Right lung (tissue), 10 donors: ENCODE measurements at places on chromosomes 2 and 18. TPM values are rescaled to one million over a fixed set of nuclear protein-coding genes. Genes with fewer than 3 reads are reported as not detected.

- no peak for DNase-seq
These were observed 71.2 kb upstream of the ODC1 start for GRCh38 chr2:10519394-10519740.

DNA sequence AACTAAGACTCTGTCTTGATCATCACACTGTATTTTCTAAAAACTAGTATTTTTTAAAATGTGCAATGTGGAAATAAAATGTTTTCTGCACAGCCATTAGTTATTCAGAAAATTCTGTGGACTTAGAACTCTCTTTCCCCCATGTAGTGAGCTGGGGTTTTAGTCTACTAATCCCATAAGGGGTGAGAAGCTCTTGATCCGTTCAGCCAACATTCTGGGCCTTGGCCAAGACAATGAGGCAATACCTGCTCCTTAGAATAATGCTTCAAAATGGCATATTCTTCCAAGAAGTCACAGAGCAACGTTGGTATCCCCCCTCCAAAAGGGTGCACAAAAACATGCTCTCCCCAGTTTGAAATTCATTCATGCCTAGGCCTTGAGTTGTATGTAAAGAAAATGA lies 4.0 kb downstream of the REEP1 start:
- DNase-seq: no peak

DNA sequence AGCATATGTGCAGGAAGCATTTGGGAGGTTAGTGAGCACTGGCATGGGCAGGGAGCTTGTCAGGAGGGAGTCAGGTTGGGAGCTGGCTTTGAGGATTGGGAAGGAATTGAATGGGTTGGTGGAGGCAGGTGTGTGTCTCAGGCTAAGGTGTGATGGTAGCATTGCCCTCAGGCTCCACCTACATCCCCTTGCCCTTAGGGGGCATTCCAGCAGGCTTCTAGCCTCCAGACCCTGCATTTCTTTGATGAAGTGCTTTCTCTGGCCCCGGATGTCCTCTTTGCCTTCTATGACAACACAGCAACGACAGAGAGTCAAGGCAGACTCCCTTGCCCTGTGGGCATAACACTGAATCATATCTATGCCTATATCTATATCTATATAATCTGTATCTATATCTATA lies 13.5 kb downstream of the RHBDD1 start:
- DNase-seq: no peak

DNA sequence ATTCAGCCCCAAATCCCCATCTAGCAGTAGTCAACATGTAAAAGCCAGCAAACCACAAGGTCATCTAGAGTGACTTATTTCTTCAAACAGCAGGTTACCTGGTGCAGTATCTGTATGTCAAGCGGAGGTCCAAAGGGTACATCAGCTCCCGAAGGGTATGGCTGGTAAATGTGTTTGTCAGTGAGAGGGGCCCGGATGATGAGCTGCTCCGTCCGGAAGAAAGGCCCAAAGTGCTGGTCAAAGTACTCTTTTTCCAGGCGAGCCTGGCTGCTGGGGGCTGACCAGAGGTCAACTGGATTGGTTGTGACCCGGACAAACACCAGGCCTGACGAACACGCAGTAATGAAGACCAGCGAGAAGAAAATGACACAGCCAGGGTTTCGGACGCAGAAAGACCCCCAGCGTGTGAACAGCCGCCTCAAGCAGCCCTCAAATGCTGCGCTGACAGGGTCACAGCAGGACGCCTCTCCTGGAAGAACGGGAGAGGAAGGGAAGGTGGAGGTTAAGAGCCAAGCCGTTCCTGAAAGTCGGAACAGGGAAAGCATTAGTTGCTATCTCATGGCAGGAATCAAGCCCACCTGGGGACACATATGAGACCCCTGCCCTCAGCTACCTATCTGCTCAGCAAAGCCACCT lies 30.0 kb downstream of the NPC1 start:
- no peak for DNase-seq

DNA sequence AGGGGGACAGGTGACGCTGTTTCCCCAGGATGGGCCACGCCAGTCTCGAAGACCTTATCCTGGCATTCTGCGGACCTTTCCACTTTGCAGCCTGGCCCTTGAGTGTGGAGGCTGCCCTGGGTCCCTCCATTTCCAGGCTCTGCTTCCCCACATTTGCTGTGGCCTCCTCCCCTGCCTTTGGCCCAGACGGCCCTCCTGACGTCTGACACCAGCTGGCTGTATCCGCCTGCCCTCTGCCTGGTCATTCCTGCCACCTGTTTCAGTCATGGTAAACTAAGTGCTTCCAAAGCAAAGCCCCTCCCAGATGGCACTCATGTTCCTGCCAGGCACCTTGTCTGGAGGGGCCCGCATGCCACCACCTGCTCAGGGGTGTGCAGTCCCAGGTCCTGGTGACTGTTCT lies 95.1 kb downstream of the ASB1 start:
- no peak for DNase-seq

DNA sequence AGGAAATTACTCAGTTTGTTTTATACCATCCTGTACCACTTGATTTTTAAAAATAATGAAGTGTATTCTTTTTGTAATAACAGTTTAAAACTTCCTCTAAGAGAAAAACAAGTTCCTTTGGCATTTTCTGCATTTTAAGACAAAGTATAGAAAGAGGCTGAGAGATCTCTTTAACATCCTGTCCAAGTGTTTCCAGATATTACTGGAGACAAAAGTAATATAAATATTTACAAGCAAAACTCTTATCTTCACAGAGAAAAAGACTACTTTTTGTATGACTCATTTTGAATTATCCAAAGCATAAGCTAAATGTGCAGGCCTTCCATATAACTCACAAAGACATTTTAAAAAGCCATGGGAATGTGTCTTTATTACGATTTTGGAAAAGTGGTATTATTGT lies 221.1 kb downstream of the RDH14 start:
- peak; percentile 23 for DNase-seq

GRCh38 chr2:120250640-120251039 lies 2.0 kb upstream of the RALB start:
- no peak for DNase-seq

- DNase-seq: peak; percentile 12
These were observed 52.2 kb upstream of the BCL2L11 start for GRCh38 chr2:111068435-111069058.

- no peak for DNase-seq
These were observed 63.0 kb downstream of the MCFD2 start for GRCh38 chr2:46852598-46852997.

DNA sequence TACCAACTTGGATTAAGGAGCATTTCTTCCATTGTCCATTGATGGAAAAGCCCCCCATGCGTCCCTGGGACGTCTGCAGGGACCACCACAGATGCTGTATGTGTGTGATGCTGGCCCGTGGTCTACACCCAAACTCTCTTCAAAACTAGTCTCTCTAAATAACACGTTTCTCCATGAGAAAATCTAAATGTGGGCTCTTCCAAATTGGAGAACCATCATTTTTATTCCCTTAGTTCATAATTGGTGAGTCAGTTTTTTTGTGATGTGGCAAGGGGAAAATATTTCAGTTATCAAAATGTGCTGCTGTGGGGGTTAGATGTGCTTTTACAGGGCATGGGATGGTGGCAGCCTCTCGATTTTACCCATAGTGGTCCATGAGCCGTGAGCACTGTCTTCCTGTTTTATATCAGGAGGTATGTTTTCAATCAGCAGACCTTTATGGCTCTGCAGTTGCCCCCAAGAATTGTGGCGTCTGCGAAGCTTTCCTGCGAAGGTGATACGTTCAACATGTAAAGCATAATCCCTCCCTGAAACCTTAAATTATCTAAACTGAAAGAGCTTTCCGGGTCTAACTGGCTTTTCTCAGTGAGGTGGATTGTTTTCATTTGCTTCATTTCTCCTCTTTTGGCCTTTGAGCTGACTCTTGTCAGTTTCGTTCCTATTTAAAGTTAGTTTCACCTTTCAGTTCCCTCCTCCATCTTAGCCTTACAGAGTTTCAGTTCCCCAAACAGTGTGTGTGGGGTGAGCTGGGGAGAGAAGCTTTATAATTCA lies 78.4 kb downstream of the SETBP1 start:
- no peak for DNase-seq

DNA sequence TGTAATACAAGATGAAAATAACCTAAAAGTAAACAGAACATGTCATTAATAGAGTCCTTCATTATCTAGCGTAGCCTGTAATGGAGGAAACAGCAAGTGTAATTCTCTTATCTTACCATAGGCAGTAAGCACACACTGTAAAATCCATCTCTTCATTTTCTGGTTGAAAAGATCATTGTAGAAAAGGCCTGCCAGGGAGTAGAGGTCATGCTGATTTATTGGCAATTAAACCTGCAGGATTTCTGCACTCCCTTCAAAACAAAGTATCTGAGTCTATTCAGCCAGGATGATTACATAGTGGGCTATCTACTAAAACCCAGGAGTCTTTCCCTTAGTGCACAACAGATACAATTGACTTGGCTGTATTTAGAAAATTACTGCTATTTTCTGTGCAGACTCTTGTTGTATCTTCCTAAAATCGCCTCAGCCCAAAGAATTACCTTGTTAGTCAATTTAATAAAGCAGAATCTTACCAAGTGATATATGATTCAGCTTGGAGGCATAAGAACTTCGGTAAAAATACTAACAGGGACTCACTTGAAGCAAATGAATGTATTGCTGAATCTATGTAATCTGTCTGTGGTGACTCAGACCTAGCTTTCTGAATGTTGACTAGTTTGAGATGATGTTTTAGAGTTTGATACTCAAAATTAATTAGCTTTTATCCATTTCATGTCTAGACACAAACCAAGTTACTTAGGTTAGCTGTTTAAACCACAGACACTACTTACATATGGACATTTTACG lies 250.4 kb upstream of the STON1 start:
- no peak for DNase-seq

DNA sequence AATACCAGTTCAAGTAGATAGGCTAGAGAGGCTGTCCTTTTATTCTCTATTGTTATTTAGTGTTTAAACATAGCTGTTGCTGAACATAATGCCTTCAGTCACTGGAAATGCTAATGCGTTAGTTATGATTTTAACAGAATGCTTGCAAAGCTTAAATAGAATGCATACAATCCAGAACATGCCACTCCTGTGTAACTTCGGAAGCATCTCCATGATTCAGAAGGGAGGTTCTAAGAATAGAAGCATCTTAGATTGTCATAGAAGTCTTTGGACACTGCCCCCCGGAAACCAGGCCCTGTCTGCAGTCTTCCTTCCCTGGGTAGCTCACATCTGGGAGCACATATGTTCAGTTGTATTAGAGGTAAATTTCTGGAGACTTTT lies 73.2 kb downstream of the ZNF532 start:
- no peak for DNase-seq

DNA sequence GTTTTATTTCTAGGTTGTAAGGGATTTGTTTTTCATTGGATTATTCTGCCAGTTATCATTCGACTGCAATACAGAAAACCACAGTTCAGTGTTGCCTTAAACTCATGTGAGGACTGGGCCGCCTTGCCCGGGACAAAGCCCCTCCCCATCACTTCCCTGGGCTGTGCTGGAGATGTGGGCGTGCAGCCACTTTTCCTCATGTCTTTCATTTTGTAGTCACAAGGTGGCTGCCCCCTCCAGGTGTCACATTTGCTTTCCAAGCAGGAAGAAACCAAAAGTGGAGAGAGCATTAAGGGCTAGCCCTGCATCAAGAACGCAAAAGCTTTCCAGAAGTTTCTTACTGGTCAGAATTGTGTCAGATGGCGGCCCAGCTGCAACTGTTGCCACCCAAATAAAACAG lies 492.5 kb upstream of the ID2 start:
- no peak for DNase-seq

GRCh38 chr18:31040686-31041270 lies 1.8 kb downstream of the DSC3 start:
- DNase-seq: no peak

- DNase-seq: no peak
These were observed 100.1 kb downstream of the MYCN start for GRCh38 chr2:16040271-16041010.

DNA sequence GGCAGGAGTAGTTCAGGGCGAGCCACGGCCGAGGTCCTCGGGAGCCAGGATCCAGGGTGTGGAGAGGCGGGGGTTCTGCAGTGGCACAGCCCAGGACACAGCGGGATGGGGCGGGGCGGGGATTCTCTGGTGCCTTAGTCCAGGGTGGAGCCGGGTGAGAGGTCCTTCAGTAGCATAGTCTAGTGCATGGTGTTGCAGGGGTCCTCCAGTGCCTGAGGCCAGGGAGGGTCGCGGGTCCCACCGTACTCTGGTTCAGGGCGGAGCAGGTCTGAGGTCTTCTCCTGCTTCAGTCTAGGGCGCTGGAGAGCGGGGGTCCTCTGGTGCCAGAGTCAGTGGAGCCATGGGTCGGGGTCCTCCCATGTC lies 131.1 kb downstream of the CCDC74A start:
- DNase-seq: no peak

DNA sequence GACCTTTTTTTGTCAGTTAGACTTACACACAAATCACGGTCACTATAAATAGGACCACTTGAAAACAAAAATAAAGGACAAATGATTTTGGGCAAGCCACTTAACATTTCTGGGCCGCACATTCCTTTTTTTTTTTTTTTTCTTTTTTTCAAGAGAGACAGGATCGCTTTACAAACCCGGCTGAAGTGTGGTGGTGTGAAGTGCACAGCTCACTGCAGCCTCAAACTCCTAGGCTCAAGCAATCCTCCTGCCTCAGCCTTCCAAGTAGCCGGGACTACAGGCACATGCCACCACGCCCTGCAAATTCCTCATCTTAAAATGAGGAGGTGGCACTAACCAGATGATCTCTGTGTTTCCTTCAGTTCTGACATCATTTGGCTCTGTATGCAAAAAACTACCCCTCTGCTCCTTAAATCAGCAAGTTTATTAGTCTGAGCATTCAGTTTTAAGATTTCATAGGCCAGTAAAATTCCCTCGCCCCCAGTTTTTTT lies 28.3 kb upstream of the MRO start:
- no peak for DNase-seq

DNA sequence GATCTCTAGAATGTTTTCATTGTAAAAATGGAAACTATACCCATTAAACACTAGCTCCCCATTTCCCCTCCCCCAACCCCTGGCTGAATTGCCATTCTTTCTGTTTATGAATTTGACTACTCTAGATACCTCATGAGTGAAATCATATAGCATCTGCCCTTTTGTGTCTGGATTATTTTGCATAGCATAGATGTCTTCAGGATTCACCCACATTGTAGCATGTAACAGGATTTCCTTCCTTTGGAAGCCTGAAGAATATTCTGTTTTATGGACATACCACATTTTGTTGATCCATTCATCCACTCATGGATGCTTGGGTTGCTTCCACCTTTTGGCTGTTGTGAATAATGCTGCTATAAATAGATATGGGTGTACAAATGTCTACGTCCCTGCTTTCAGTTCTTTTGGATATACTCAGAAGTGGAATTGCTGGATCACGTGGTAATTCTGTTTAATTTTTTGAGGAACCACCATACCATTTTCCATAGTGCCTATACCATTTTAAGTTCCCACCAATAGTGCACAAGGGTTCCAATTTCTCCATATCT lies 7.7 kb upstream of the ASB1 start:
- no peak for DNase-seq

GRCh38 chr2:173214213-173214612 lies 138.6 kb downstream of the MAP3K20 start:
- no peak for DNase-seq

COX7A2L gene
- 184 TPM for polyA plus RNA-seq

SIX3 gene
- polyA plus RNA-seq: not detected

CERKL gene
- polyA plus RNA-seq: 9.2 TPM

CYP27A1 gene
- 30.3 TPM for polyA plus RNA-seq

STPG4 gene
- 0.13 TPM for polyA plus RNA-seq

CMPK2 gene
- polyA plus RNA-seq: 2.9 TPM

CDH7 gene
- polyA plus RNA-seq: 1.8 TPM

PTPN18 gene
- 37.8 TPM for polyA plus RNA-seq

COL4A4 gene
- 9.4 TPM for polyA plus RNA-seq

LAMA3 gene
- 122 TPM for polyA plus RNA-seq

CNDP1 gene
- polyA plus RNA-seq: 0.48 TPM

FAM237A gene
- not detected for polyA plus RNA-seq

ACAA2 gene
- polyA plus RNA-seq: 102 TPM

GALR1 gene
- 0.10 TPM for polyA plus RNA-seq

NCKAP5 gene
- 15.1 TPM for polyA plus RNA-seq

PMAIP1 gene
- 3.3 TPM for polyA plus RNA-seq

CCDC178 gene
- polyA plus RNA-seq: 1.1 TPM
